ENCODE measurements at places on chromosomes 3 and 15. TPM values are rescaled to one million over a fixed set of nuclear protein-coding genes. Genes with fewer than 3 reads are reported as not detected.

- peak; percentile 48 for DNase-seq
These were observed 212.3 kb downstream of the FGF12 start for GRCh38 chr3:192514754-192515663.

DNA sequence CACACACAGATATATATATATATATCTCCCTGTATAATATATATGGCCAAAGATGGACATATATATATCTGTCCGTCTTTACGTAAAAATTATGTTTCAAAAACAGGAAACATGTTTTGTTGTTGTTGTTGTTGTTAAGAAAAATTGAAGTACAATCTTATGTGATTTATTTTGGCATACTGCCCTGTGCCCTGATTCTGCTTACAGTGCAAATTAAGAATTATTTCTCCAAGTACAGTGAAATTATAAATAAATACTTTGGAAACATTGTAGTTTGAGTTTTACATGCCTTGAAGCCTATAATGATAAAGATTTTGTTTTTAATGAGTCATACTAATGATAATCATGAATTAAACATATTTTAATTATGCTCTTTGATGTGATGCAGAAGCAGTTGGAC lies 994.9 kb downstream of the DIPK2A start:
- no peak for DNase-seq

GRCh38 chr3:143465666-143466065 lies 346.1 kb downstream of the CHST2 start:
- no peak for DNase-seq

DNA sequence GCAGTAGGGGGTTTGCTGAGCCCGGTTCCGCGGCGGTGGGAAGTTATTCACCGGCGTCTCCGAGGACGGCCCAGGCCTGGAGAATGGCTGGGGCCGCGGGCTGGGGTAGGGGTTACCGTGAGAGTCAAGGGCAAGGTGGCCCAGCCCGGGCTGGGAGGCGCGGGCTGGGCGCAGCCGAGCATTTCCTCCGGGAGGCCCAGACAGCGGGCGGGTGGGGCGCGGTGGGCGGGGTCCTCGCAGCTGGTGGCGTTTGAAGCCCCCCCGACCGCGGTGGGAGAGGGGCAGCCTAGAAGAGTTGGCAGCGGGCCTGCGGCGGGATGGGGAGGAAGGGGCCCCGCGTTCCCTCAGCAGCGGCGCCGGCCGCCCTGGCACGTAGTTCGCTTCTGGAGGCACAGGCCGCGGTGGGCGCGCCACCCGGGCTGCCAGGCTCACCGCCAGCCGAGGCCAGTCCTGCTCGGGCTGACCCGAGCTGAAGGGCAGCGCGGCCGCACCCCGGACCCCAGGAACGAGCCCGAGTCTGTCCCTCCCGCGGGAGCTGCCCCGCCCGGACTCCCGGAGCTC lies 960 bp upstream of the KLF13 start:
- DNase-seq, result peak; percentile 84

DNA sequence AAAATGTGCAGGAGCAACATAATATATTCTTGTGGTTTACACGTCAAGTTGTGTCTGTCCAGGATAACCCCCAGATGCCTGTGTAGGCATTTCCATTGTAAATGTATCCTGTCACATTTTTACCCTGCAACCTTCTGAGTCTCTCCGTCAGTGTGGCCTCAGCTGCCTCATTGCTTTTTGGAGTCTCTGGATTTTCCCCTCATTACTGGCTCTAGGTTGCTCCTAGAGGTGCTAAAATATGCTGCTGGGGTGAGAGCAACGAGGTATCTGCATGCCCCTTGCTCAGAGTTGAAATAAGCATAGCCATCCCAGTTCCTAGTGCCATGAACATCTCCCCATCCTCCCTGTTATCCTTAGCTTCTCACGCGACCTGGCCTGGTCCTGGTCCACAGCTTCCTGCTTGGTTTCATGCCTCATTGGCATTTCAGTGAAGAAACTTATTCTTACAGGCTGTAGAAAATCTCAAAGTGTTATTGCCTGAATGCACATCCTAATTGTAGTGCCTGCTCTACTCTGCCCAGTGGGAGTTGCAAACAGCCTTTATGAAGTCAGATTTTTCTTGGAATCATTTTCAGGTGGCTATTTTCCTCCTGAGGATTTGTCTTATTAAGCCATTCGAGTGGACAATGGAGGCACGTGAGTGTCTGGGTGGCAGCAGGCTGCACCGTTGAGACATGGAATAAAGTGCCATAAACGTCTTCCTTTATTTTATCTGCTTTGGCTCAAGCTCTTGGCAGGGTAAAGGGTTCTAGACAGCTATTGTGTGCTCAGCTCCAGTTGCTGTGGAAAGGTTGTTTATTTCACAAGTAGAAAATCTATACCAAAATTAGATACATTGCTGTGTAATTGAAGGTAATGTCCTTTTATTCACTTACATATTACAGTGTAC lies 33.2 kb downstream of the OXNAD1 start:
- no peak for DNase-seq

The GPR171 gene
- total RNA-seq, result 4.7 TPM
